Activated CD4-positive, alpha-beta T cell treated with anti-CD3 and anti-CD28 coated beads, Interleukin-2, amount 50 U/mL, for 24 hours (primary cell): ENCODE measurements at places on chromosomes 3 and 15.
A peak's percentile ranks its signal among the peaks of the same experiment; 100 is the strongest.

- no peak for DNase-seq
Measured at GRCh38 chr3:99482191-99482590, 156.2 kb upstream of the COL8A1 start.

DNA sequence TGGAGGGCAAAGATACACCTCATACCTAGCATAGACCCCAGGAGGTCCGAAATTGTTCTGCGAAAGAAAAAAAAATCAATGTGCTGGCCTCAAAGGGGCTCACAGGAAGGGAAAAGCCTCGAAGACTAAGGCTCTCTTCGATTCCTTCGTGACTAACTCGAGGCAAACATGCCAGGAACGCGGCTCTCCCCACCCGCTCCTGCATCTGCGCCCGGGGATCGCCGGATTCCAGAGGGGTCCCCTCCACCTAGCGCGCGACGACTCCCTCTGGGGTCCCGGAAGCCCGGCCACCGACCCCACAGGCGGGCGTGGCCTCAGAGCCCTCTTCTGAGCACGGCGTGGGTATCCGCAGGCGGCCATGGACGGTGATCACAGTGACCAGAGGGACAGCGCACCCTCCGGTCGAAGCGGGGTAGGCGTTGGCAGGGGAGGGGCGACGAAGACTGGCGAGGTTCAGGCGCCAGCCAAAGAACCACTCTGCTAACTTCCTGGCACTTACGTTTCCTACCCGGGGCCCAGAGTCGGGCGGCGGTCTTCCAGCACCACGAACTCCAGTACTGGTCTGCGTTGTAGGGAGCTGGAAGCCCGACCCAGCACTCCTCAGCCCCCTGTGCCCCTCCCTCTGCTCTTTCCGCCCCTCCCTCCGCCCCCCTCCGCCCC is 515 bp upstream of the EIF3J start:
- DNase-seq = no peak

- no peak for DNase-seq
Measured at GRCh38 chr15:76636059-76636458, 269.1 kb downstream of the SCAPER start.

GRCh38 chr3:31440878-31441277 is 91.8 kb upstream of the STT3B start:
- DNase-seq = no peak

DNA sequence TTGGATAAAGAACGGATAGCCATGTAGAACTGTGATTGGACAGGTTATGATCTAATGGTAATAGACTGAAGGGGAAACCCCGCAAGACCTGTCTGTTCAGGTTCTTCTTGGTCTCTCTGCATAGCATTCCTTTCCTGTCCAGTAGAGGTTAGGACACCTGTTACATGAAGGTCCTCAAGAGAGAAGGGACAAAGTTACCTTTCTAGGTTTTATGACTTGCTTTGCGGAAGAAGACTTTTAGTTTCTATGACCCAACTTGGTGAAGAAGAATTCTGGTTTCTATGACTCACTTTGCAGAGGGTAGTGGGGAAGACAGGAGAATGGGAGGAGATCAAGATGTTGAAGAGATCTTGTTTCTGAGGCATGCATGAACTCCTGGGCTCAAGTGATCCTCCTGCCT is 97.9 kb upstream of the C3orf80 start:
- DNase-seq = no peak

GRCh38 chr3:110324171-110324705 is 747.4 kb upstream of the NECTIN3 start:
- no peak for DNase-seq

- no peak for DNase-seq
Measured at GRCh38 chr3:31232055-31233025, 300.4 kb upstream of the STT3B start.

- DNase-seq = peak; percentile 65
Measured at GRCh38 chr15:77959432-77959879, 118.1 kb downstream of the TBC1D2B start.

DNA sequence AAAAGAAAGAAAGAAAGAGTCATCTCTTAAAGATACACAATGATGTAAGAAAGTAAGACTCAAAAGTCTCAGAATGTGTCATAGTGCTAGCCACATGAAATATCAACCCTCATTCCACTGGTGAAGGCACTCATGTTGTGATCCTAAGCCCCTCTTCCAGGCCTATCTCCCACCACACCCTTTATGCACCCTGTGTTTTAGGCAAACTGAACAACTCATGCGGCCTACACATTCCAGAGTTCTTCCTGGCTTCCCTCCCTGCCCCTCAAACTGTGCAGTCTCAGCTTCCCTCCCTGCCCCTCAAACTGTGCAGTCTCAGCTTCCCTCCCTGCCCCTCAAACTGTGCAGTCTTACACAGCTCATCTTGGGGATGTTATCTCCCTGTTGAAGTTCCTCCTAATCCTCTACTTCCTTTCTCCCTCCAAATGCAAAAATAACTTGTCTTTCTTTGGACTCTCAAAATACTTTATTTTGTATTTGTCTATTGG is 69.0 kb upstream of the FNDC3B start:
- no peak for DNase-seq

DNA sequence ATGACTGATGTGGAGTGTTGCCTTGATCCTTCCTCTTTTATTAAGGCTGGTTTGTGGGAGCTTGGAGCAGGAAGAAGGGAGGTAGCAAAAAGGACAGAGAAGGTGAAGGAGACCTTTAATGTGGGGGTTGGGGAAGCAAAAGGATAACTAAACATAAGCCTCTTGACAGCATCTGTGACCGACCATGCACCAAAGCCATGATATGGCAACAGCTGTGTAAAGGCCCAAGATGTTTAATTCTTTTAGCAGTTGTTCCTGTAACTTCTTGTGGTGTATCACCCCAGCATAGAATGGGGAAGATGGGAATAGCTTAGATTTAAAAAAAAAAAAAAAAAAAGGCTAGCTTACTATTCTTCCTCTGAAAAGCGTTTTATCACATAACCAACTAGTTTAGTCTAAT is 194.7 kb downstream of the KLHL25 start:
- DNase-seq = no peak

GRCh38 chr15:40354408-40355171 is 3.4 kb upstream of the DISP2 start:
- DNase-seq = no peak

- no peak for DNase-seq
Measured at GRCh38 chr3:128453501-128454309, 13.0 kb downstream of the DNAJB8 start.

DNA sequence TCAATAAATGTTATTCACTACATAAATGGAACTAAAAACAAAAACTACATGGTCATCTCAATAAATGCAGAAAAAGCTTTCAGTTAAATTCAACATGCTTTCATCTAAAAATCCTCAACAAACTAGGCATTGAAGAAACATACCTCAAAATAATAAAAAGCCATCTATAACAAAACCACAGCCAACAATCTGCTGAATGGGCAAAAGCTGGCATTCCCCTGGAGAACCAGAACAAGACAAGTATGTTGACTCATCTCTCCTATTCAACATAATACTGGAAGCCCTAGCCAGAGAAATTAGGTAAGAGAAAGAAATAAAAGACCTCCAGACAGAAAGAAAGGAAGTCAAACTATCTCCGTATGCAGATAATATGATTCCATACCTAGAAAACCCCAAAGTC is 759.9 kb downstream of the EPHA3 start:
- no peak for DNase-seq

- DNase-seq = no peak
Measured at GRCh38 chr3:138114431-138114918, 933 bp downstream of the DZIP1L start.
